HFFc6 (cell line): ENCODE measurements at places on chromosomes 6 and 20. TPM values are rescaled to one million over a fixed set of nuclear protein-coding genes. Genes with fewer than 3 reads are reported as not detected.

The GHRH gene
- total RNA-seq = not detected in 3 replicates

The PI3 gene
- total RNA-seq = not detected in 3 replicates

The FAM209B gene
- not detected in 3 replicates for total RNA-seq

The TMEM30A gene
- total RNA-seq = 132 to 203 TPM (median 159 TPM) in 3 replicates

The OR2B6 gene
- not detected in 3 replicates for total RNA-seq

The HUS1B gene
- total RNA-seq = 0.21 to 0.24 TPM in 2 of 3 replicates, not detected in the other

The BPIFB4 gene
- total RNA-seq = not detected in 3 replicates

The TFAP2C gene
- total RNA-seq = 1.9 to 4.1 TPM (median 3.4 TPM) in 3 replicates

The TRIM15 gene
- not detected in 3 replicates for total RNA-seq

The TMEM244 gene
- not detected in 2 replicates for total RNA-seq

The ARMH2 gene
- total RNA-seq = not detected in 3 replicates

The DXO gene
- total RNA-seq = 14.5 to 19.7 TPM (median 18.0 TPM) in 3 replicates

The TRIM38 gene
- total RNA-seq = 5.2 to 7.3 TPM (median 6.1 TPM) in 3 replicates

The MYB gene
- total RNA-seq = 0.12 to 0.38 TPM (median 0.30 TPM) in 3 replicates

The ENPP4 gene
- 0.05 TPM in 1 of 2 replicates, not detected in the other for total RNA-seq

The ULBP1 gene
- total RNA-seq = 9.6 to 11.8 TPM (median 10.4 TPM) in 3 replicates

The SLC29A1 gene
- 13.3 to 28.5 TPM (median 23.9 TPM) in 3 replicates for total RNA-seq

The BCAS1 gene
- total RNA-seq = not detected in 3 replicates

The PAK5 gene
- total RNA-seq = not detected in 3 replicates

The HCRTR2 gene
- not detected in 3 replicates for total RNA-seq

The OXT gene
- not detected in 3 replicates for total RNA-seq

The FRK gene
- total RNA-seq = 0.03 TPM in 2 of 3 replicates, not detected in the other

The ZNF292 gene
- total RNA-seq = 20.2 to 20.7 TPM (median 20.3 TPM) in 3 replicates

The GLP1R gene
- not detected in 2 replicates for total RNA-seq

The DSE gene
- total RNA-seq = 76.7 to 100 TPM (median 88.1 TPM) in 3 replicates

The INSM1 gene
- total RNA-seq = not detected in 3 replicates

The ERVFRD-1 gene
- not detected in 3 replicates for total RNA-seq

The IP6K3 gene
- total RNA-seq = 0.49 to 0.93 TPM in 2 of 3 replicates, not detected in the other

The FAM184A gene
- 0.13 TPM in 1 of 3 replicates, not detected in the others for total RNA-seq

The FNDC11 gene
- not detected in 2 replicates for total RNA-seq

The FYN gene
- total RNA-seq = 35.6 to 52.7 TPM (median 48.0 TPM) in 3 replicates

The FERMT1 gene
- 7.7 to 9.1 TPM (median 8.6 TPM) in 3 replicates for total RNA-seq

The ABCC10 gene
- 30.8 to 45.2 TPM (median 38.7 TPM) in 3 replicates for total RNA-seq

The CMTR1 gene
- total RNA-seq = 32.3 to 36.7 TPM (median 35.9 TPM) in 3 replicates

The CYP21A2 gene
- total RNA-seq = not detected in 3 replicates

The GFRA4 gene
- total RNA-seq = not detected in 3 replicates
